ENCODE measurements at places on chromosomes 11 and 22.

DNA sequence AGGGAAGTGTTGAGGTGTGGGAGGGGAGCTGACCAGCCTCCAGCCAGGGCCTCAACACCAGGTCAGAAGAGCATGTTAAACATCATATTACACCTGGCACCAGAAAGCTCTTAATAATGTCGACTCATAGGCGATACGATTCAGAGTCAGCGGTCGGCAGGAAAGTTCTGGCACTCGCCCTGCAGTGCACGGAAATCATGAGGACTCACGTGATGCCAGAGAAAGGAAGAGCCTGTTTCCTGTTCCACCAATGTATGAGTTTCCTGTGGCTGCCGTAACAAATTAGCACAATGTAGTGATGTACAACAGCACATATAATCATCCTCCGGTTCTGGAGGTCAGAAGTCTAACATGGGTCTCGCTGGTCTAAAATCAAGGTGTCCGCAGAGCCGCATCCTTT, 198.8 kb downstream of the BARX2 start:
- no peak for DNase-seq

DNA sequence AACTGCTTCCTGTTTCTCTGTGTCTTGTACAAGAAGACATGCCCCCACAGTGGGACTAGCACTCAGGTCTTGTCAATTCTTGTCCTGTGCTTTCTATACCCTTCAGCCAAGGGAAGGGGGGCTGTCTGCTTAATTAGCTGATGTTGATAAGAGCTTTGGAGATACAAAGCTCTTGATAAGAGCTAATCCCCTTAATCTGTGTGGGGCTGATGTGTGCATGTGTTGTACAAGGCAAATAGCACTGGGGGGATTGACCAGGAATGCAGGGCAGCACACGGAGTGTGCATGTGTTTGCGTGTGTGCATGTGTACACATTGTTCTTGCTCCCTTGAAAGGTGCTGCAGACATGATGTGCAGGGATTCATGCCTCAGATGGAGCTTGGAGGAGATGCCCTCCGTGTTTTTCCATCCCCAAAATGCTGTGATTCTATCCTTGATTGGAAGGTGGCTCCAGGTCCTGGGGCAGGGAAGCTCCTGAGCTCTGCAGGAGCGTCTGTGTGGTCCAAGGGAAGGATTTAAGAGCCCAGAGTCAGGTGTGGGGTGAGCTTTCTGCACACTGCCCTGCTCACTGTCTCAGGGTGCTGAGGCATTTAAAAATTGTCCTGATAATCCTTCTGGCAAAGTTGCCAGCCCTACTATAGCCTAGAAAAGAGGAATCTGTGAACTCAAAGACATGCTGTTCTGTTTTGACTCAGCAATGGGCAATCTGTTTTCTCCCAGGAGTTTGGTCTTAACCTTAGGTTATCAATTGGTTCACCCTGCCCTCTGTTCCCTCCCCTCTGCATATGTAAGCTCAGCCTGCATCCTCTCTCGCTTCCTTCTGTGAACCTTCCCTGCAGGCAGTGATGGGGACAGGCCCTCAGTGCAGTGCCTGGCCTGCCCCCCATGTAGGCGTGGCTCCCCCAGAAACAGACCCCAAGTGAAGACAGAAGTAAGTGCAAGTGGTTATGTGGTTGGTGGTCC, 102.0 kb downstream of the GRIK4 start:
- no peak for DNase-seq

- no peak for DNase-seq
Observed at GRCh38 chr11:115759622-115760460, 255.6 kb upstream of the CADM1 start.

GRCh38 chr22:45502215-45503049, at the start of gene FBLN1:
TSS of gene FBLN1 (plus strand) at chr22:45502883. CDS start at chr22:45502986, 103 bp downstream.
- DNase-seq, result no peak

- no peak for DNase-seq
Observed at GRCh38 chr11:2777386-2777785, 77.6 kb upstream of the KCNQ1OT1 start.

DNA sequence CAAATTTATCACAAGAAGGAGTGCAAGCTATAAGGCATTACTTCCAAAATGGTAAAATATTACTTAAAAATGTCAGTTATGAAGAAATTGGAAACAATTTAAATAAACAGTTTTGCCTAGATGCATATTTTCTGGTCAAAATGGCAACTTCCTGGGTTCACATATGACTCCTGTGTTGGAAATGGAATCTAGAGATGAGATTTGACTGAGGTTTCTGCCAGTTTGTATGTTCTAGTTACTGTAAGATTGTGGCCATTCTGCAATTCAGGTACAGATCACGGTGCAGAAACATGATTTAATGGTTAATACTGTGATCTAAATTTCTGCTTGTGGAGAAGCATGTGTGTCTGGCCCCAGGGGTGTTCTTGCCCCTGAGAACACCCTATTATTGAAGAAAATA, 3.4 kb upstream of the OR4C6 start:
- DNase-seq, result no peak

- no peak for DNase-seq
Observed at GRCh38 chr11:64028398-64029115, 7.2 kb upstream of the FLRT1 start.

DNA sequence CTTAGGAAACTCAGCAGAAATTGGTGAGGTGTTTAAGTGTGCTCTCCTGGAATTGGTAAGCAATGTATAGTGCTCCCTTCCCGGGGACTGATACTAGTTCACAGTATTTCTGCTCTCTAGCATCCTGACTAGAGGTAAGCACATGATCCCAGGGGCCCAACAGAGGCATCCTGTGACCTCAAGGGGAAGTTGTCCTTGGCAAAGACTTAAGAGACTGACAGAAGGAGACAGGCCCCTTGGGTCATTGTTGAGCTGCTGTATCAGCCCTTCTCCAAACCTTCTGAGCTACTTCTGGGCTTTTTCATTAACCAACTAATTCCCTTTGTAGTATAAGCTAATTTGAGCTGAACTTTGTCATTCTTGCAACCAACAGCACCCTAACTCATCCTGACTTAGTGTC, 4.3 kb upstream of the TBC1D22A start:
- DNase-seq, result no peak

- peak; percentile 67 for DNase-seq
Observed at GRCh38 chr11:127345819-127346459, 345.4 kb upstream of the KIRREL3 start.

- no peak for DNase-seq
Observed at GRCh38 chr11:69775163-69775755, at the start of gene FGF4. TSS of gene FGF4 (minus strand) at chr11:69775341. CDS start at chr11:69775084, 257 bp downstream.

GRCh38 chr11:120223793-120224192, 13.0 kb downstream of the OAF start:
- no peak for DNase-seq

GRCh38 chr11:45075519-45075918, 70.9 kb upstream of the PRDM11 start:
- no peak for DNase-seq

- DNase-seq, result no peak
Observed at GRCh38 chr11:83051760-83052671, 19.7 kb downstream of the RAB30 start.

DNA sequence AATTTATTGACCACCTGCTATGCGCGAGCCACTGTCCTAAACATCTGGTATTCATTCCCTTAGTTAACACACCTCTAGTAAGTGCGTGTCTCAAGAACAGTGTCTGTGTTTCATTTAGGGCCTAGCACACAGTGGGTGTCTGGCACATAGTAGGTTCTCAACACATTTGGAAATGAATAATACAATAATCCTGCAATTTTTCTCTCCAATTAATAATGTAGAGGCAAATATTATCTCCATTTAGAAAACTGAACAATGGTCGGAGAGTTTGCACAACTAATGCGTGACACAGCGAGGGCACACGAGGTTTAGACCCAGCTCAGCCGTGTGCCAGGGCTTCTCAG, 4.0 kb upstream of the NCF4 start:
- DNase-seq, result no peak

GRCh38 chr11:128653801-128654231, 40.1 kb upstream of the FLI1 start:
- DNase-seq, result no peak

DNA sequence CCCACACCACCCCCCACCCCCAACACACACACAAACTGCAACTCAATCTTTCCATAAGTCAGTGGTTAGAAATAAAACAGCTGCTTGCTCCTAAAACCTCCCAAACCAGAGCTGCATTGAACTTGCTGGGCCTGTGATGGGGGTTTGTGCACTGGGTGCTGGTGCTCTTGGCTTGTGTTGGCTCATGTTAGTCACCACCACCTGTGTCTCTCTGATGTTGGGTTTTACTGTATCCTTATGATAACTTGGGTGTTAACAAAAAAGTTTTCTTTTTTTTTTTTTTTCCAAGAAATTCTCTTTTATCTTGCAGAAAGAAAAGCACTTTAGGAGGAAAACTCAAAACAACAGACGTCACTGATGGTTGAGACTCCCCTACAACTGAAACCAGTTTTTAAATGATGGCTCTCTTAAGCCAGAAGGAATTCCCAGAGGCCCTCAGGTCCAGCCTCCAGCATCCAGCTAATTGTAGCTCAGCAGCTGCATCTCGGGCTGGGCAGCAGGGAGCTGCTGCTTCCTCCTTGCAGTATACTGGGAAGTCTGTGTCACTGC, 79.9 kb upstream of the DRD2 start:
- DNase-seq, result peak; percentile 66

DNA sequence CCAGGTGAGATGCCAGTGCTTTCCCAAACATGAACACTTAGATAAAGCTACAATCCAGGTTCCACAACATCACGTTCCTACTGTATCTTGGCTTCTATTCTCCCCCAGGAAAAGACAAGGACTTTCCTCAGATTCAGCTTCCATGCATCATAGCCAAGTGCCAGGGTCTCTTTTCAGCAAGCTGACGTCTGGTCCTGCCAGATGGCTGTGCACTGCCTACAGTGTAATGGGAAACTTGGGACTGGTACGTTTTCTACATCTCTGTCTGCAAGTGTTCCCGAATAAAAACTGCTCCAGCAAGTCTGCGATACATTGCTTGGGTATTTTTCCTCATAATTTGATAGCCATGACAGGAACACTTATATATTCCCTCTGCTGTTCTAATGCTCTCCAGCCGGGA, 412.5 kb downstream of the FAM181B start:
- DNase-seq, result no peak

GRCh38 chr11:79447038-79447786, 6.4 kb upstream of the TENM4 start:
- no peak for DNase-seq

DNA sequence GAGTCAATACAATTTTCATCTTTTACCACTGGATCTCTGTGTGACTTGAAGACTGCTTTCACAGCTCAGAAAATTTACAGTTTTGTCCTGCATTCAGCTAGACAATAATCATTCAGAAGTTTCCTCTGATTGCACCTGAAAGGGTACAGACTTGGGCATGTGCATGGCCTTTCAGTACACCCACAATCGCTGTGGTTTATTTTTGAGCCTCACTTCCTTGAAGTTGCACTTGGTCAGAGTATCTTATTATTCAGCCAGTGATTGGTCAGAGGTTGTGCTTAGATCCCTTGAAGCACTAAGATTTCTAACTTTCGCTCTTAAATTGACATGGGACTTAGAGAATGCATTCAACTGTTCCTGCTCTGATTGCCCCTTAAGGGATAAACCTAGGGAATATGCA, 508.2 kb downstream of the FAM181B start:
- DNase-seq, result no peak

- DNase-seq, result no peak
Observed at GRCh38 chr11:10474551-10474950, 19.5 kb downstream of the AMPD3 start.

GRCh38 chr11:36214976-36215692, 74.1 kb downstream of the COMMD9 start:
- no peak for DNase-seq

DNA sequence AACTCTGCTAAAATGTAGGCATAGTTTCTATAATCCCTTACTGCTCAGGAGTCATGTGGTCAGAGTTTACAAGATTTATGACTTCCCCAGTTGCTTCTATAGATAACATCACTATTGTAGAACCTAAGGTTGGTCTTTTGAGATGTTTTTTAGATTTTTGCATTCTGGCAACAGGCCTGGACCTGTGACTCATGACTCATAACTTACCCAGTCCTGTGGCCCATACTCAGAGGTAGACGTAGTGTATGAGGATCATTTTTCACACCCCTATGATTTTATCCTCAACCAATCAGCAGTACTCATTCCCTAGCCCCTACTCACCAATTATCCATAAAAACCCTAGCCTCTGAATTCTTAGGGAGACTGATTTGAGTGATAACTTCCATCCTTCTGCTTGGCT, 384.4 kb upstream of the DDI1 start:
- peak; percentile 30 for DNase-seq

GRCh38 chr22:36010882-36011281, 17.7 kb downstream of the RBFOX2 start:
- DNase-seq, result no peak

DNA sequence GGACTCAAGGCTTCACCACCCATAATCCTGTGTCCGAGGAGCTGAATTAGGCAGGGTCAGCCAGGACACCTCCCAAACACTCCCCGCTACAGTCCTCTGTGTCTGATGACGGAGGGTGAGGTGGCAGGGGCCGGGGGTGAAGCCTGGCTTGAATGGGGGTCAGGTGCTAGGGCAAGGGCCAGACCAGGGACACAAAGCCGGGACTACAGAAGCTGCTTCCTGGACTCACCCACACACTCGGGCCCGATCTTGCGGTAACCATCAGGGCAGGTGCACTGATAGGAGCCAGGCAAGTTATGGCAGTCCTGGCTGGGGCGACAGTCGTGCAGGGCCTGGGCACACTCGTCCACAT, 2.3 kb downstream of the EFEMP2 start:
- no peak for DNase-seq

- DNase-seq, result no peak
Observed at GRCh38 chr11:121123496-121124069, 22.5 kb downstream of the TECTA start.

DNA sequence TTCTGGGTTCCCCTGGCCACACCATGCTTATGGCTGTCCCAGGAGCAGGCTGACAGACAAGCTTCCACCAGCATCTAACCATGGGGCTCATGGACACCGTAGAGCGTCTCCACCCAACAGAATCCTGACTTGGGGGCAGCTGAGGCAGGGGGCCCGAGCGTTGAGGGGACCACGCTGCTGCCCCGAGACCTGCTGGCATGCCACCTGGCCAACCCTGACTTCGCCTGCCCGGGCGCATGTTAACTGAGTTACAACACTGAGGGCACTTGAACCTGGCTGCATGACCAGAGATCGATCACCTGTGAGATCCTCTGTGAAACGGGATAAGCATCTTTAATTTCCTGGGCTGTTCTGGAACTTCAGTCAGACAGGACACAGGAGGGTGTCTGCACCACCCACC, 13.7 kb downstream of the PPM1F start:
- no peak for DNase-seq

GRCh38 chr11:60634126-60634525, 65.3 kb upstream of the MS4A8 start:
- peak; percentile 5 for DNase-seq

GRCh38 chr11:78350091-78350645, 67.5 kb downstream of the GAB2 start:
- DNase-seq, result peak; percentile 100

DNA sequence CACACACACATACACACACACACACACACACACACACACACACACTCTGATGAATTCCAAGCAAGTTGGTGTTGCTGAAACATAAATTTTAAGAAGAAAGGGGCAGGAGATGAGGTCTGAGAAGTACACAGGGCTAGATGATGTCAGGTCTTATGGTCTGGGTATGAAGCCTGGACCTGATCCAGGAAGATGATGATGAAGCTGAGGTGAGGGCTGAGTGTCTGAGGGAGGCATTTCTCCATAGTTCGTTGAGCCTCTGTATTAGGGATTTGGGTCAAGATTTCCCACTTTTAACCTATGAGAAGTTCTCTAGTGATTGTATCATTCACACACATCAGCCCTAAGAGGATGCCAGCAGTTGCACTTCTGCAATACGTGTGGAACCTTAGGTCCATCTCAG, 32.6 kb downstream of the KREMEN1 start:
- DNase-seq, result no peak
